Activated gamma-delta T cell (primary cell): ENCODE measurements at places on chromosomes 7 and 10.

GRCh38 chr7:40024048-40024447 lies 74.0 kb downstream of the CDK13 start:
- DNase-seq = no peak

DNA sequence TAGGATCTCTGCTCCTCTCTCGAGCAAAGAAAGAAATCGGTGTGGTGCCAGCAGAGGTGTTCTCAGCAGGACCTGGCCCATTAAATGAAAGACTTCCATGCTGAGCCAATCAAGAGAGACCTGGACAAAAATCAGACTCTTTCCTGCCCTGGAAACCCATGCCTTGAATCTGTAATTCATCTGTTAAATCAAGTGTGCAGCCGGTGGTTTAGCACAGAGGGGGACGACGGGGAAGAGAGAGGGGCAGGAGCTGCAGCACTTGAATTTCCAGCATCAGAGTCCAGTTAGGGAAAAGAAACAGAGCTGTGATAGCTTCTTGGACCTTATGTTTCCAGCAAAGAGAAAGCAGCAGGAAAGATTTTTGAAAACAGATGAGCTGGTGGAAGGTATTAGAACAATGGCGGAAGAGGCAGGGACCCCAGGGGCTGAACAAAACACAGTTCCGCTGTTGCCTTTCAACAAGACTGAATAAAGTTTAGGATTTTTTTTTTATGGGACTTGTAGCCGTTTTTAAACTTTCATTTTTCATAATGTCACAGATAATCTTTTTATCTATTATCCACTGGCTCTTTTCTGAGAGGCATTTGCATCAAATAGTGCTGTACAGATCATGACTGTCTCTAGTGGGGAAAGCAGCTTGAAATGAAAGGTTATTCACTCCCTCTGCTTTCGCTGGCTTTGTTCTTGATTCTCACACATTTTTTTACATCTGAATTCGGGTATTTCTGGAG lies 543.6 kb upstream of the GALNT17 start:
- DNase-seq = no peak

DNA sequence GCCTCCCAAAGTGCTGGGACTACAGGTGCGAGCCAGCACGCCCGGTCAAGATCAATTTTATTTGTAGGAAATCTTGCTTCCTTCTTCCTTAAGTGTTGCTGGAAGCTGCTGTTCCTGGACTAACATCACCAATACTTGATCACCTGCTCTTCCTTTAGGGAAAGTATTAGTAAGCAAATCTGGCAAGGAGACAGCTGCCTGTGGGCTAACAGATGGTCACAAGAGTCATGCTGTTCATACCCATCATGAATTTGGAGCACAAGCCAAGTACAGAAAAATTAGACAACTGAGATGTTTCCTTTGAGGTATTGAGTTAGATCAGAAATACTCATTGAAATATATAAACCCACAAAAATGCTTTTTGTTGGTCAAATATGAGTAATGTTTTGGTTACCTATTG lies 27.9 kb downstream of the BAIAP2L1 start:
- DNase-seq = no peak

DNA sequence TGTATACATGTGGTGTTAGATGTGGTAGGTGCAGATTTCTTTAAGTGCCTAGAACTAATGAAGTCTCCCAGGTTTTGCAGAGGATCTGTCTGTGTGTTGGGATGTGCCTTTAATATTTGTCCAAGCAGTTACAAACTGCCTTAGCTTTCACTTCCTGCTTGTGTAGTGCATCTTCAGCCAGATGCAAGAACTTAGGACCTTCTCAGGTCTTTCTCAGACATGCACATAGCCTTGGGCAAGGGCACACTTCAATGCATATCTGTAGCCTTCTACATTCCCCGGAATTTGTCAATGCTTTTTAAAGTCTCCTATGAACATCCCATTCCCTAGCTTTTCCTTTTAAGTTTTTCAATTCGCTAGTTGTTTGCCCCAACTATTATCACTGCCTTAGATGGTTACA lies 47.2 kb upstream of the SLC39A12 start:
- no peak for DNase-seq

- no peak for DNase-seq
These were observed 193.9 kb upstream of the TCF7L2 start for GRCh38 chr10:112756235-112756527.

DNA sequence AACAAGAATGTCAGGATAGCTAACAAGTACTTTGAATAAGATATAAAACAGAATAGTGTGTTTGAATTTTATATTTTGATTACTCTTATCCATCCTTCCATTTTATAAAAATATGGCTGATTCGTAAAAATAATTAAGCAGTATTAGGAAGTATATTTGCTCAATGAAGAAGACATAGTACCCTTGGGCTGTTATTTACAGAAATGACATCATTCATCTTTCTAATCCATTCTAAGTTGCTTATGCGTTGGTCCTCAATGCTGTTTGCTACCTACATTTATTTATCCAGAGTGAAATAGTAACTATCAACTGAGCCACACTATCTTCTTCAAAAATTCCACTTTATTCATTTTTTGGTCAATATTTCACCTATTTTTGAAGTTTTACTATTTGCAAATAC lies 2.1 kb upstream of the ZNF804B start:
- DNase-seq = no peak

- DNase-seq = no peak
These were observed 225.3 kb upstream of the RHOBTB1 start for GRCh38 chr10:61169294-61169693.

GRCh38 chr10:60963441-60964256 lies 19.7 kb upstream of the RHOBTB1 start:
- DNase-seq = no peak

DNA sequence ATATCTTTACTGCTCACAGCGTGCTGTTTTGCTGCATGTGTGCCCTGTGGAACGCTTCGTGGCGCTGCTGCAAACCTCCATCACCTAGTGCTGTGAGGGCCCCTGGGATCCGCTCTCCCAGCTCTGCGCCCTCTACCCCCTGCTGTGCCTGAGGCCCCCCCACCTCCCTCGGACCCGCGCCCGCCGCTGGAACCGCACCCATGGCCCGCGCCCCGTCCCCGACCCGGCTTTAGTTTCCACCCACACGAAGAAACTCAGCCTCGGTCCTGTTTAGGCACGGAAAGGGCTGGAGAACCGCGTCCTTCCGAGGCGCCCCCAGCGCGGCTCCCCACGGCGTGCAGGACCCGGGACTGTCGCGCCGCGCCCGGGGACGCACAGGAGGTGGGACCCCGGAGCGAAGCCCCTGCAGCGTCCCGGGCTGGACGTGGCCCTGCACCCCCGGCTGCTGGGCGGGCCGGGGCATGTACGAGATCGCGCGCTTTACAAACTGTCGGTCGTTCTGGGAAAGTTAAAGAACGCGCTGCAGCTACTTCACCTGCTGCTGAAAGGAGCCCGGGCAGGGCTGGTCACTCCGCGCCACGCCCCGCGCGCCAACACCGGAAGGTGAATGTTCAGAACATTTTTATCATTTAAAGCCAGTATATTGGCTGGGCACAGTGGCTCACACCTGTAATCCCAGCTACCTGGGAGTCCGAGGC lies 54.3 kb downstream of the BMS1 start:
- no peak for DNase-seq

- no peak for DNase-seq
These were observed 18.8 kb downstream of the CAMK2B start for GRCh38 chr7:44306606-44307005.

DNA sequence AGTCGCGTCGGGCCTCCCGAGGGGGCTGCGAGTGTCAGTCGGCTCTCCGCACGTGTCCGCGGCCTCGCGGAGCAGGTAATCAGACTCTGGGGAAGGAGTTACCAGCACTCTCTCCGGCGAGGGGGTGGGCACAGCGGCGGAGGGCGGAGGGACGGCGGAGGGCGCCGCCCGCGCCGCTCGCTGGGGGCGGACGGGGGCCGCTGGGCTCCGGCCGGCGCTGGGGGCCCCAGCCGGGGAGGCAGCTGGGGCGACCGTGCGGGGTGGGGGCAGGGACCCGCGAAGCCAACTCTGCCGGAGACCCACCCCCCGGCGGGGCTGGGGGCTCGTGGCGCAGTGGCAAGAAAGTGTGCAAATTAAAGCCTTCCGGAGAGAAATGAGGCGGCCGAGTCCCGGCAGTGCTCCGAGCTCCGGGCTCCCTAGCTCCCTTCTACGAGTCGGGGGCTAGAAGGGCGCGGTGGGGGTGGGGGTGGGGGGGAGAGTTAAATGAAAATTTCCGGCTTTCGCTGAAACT lies at the start of gene CDK6:
CDK6 (minus strand) TSS at position 85 of the 511 bp plus-strand sequence. CDS start 3,250 bp downstream, outside the sequence.
- DNase-seq = peak; percentile 45

- peak; percentile 34 for DNase-seq
These were observed 860 bp downstream of the ZEB1 start for GRCh38 chr10:31319602-31320549.

DNA sequence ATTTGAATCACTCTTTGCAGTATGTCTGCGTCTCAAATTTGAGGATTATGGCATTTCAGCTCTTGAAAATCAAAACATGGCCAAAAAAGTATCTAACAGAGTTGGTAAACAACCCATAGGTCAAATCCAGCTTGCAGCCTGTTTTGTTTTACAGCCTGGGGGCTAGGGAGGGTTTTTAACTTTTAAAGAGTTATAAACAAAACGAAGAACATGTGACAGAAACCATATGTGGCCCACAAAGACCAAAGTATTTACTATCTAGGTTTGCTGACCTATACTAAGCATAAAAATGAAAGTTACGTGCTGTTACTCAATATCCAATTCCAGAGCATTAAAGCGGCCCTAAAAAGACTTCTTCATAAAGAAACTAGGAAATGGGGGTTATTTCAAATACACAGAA lies 55.5 kb upstream of the STARD3NL start:
- DNase-seq = no peak

DNA sequence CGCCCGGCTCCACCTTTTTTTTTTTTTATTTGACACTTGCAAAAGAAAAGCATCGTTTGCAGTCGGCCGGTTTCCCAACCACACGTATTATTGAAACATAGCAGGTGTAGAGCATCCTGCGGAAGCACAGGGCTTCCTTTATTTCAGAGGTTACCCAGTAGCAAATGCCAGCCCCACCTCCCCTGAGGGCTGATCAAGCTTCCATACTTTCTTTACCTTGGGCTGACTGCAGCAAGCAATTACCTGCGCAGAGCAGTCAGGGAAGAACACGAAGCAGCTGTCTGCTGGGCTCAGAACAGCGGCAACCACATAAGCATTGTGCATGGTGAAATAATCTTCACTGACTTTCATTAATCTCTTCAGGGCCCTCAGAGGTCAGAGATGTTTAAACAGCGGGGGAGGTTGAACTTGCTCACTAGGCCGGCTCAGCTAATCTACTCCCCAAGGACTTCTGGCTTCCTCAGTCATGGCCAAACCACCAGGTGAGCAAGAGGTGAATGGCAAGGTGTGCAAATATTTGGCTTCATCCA lies 784.7 kb upstream of the AUTS2 start:
- no peak for DNase-seq

DNA sequence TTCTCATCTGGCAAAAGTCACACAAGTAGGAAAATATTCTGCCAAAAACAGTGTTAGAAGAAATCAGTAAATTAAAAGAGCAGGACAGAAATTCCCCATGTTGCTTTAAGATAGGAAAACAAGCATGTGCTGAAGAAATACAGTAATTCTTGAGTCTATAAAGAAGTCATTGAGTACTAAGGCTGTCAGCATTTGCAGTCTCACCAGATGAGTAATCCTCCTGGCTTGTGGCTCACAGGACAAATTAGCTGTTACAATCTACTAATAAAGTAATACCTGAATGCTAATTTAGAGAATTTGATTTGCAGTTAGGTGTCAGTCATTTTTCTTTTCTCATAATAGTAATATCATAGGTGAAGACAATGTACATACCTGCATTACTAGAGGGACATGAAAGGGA lies 1158.9 kb upstream of the CELF2 start:
- no peak for DNase-seq

DNA sequence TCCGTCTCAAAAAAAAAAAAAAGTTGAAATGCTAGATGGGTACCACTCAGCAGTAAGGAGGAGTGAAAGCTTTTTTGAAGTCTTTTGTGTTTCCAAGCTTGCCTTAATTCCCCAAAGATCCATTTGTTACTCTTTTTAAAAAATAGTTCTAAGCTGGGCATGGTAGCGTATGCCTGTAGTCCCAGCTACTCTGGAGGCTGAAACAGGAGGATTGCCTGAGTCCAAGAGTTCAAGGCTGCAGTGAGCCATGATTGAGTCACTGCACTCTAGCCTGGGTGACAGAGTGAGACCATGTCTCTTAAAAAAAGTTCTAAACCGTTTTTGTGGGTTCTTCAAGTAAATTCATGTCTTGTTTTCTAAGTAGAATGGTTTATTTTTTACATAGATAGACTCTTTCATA lies 5.3 kb downstream of the TBC1D12 start:
- no peak for DNase-seq

- no peak for DNase-seq
These were observed 149.2 kb downstream of the SH2D4B start for GRCh38 chr10:80686734-80687475.

GRCh38 chr10:129027906-129028305 lies 439.1 kb upstream of the MGMT start:
- DNase-seq = no peak

GRCh38 chr10:50635286-50635685 lies 11.5 kb upstream of the SGMS1 start:
- no peak for DNase-seq

DNA sequence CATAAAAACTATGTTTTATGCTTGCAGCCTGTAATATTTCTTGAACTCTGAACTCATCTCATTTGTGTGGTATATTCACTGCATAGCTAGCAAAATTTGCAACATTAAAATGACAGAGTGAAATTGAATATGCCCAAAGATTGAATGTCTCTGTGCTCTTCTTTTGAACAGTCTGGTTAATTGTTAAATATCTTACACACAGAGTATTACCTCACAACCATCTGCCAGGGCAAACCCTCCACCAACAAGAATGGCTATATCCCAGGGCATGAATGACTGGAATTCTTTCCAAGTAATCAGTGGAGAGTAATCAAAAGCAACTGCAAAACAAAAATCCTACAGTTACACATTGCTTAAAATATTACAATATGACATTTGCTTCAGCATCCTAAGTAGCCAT lies 76.9 kb downstream of the SLC13A1 start:
- DNase-seq = no peak

DNA sequence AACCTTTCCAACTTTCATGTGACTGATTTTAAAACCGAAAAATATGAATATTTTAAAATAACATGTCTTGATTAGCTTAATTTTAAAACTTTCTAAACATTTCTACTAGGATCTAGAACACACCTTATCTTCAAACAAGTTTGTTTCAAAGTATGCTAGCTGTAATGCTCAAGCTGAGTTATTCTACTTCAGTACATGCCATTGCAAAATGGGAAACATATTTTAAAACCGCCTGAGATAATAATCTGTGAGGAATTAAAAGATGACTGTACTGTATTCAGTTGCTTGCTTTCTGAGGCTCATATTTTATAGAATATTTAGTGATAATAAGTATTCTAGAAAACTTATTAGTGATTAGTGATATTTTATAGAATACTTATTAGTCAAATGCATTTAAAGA lies 99.6 kb downstream of the LMBR1 start:
- DNase-seq = no peak

DNA sequence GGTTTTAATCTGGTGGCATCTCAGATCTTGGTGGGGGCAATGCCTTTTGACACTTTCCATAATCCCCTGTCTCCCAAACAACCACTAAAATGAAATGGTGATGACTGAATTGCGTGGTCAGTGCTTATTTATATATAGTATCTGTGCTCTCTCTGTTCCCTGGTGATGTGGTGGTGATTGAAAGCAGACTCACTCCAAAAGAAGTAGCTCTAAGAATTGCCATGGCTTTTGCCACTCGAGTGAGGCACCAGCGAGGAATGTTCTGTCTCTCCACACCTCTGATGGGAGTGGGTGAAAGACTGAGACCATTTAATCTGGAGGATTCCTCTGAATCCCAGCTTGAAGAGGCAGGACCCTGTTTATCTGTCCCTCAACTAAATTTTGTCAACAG lies 2.8 kb downstream of the DUSP5 start:
- no peak for DNase-seq

GRCh38 chr10:90977162-90977854 lies 56.4 kb upstream of the ANKRD1 start:
- DNase-seq = no peak
